Activated CD4-positive, alpha-beta T cell treated with anti-CD3 and anti-CD28 coated beads for 36 hours (primary cell): ENCODE measurements at places on chromosomes 11 and 22. TPM values are rescaled to one million over a fixed set of nuclear protein-coding genes. Genes with fewer than 3 reads are reported as not detected.

DNA sequence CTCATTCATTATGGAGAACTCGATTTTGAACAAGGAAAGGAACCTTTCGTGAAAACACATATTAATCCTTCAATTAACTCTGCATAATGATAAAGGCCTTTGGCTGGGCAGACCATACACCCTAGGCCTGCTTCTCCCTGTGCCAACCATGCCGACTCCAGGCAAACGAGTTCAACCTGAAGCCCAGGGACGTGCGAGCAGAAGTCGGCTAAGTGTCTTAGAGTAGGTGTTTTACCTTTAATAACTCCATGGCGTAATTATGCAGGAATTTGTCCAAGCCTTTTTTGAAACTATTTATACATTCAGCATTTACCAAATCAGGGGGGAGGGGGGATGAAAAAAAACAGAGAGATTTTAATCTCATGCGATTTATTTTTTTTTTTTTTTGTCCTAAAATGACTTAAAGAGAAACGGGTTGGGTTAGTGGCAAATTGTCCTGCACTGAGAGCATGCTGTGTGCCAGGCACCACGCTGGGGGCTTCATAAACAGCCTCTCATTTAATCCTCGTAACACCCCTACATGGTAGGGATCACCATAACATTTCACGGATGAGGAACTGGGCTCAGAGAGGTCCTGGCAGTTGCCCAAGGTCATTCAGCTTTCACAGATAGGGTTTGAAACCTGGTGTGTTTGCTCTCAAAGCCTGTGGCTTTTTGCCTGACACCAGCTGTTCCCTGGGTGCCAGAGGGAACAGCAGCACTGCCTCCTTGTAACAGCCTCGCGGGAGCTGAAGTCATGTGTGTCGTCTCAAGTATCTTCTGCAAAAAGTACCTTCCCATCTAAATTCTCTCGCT lies 423.9 kb downstream of the MN1 start:
- DNase-seq = no peak

- DNase-seq = no peak
Measured at GRCh38 chr11:109956124-109956793, 136.9 kb upstream of the ZC3H12C start.

Gene PTGDR2
- total RNA-seq = 0.18 TPM

Gene BDNF
- total RNA-seq = not detected

GRCh38 chr11:65261591-65262380 lies at the start of gene POLA2:
Gene POLA2 (plus strand): TSS chr11:65261962. CDS start chr11:65262293, 331 bp downstream.
- peak; percentile 98 for DNase-seq

Gene TNNI2
- total RNA-seq = not detected

- no peak for DNase-seq
Measured at GRCh38 chr22:42321908-42322561, 51.6 kb upstream of the TCF20 start.

GRCh38 chr11:105734426-105734825 lies 124.6 kb downstream of the GRIA4 start:
- DNase-seq = no peak

- DNase-seq = no peak
Measured at GRCh38 chr22:42910221-42910942, 53.3 kb upstream of the ARFGAP3 start.

Gene SFI1
- 234 TPM for total RNA-seq

Gene PIH1D2
- total RNA-seq = 0.57 TPM

Gene MAPK8IP2
- total RNA-seq = 0.14 TPM

DNA sequence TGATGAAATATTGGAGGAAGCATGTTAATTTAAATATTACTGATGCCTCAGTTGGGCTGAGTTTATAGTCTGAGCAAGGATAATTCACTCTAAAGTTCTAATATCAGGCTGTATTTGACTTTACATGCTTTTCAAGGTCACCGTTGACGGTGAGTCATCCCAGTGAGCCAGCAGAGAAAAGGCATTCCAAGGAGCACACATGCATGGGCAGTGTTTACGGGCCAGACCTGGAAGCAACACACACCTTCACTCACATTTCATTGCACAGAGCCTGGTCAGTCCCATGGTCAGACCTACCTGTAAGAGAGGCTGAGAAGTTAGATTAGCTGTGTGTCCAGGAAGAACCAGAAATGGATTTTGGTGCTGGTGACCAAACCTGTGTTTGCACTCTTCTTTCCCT lies 53.5 kb downstream of the COMMD9 start:
- DNase-seq = no peak

GRCh38 chr11:84714316-84714780 lies 912.8 kb downstream of the DLG2 start:
- DNase-seq = peak; percentile 71

DNA sequence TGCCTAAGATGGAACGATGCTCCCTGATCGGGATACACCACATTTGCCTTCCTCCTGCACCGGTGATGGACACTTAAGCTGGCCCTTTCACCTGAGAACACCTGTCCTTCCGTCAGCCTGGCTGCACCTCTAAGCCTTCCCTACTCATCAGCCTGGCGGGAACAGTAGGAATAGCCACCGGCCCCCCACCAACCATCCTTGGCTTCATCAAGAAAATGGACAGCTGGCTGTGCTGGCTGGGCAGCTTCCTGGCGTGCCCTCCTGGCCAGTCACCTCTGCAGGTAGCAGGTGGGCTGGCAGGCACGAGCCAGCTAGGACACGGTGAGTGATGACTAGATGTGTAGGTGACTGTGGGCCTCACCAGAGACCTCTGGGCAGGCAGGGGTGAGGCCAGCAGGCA lies 142.8 kb downstream of the CTTN start:
- no peak for DNase-seq

Gene PATE4
- not detected for total RNA-seq

GRCh38 chr11:68903288-68904247 lies at the start of the genes IGHMBP2 and MRPL21:
Gene IGHMBP2 (plus strand): TSS chr11:68903891. CDS start chr11:68903953, 62 bp downstream.
Gene MRPL21 (minus strand): TSS chr11:68903832. CDS start chr11:68903810, 22 bp downstream.
- peak; percentile 93 for DNase-seq

- no peak for DNase-seq
Measured at GRCh38 chr22:39360674-39361413, 11.1 kb downstream of the SYNGR1 start.

Gene NAALADL1
- 13.6 TPM for total RNA-seq

GRCh38 chr11:131033151-131033651 lies 116.9 kb upstream of the SNX19 start:
- DNase-seq = no peak

DNA sequence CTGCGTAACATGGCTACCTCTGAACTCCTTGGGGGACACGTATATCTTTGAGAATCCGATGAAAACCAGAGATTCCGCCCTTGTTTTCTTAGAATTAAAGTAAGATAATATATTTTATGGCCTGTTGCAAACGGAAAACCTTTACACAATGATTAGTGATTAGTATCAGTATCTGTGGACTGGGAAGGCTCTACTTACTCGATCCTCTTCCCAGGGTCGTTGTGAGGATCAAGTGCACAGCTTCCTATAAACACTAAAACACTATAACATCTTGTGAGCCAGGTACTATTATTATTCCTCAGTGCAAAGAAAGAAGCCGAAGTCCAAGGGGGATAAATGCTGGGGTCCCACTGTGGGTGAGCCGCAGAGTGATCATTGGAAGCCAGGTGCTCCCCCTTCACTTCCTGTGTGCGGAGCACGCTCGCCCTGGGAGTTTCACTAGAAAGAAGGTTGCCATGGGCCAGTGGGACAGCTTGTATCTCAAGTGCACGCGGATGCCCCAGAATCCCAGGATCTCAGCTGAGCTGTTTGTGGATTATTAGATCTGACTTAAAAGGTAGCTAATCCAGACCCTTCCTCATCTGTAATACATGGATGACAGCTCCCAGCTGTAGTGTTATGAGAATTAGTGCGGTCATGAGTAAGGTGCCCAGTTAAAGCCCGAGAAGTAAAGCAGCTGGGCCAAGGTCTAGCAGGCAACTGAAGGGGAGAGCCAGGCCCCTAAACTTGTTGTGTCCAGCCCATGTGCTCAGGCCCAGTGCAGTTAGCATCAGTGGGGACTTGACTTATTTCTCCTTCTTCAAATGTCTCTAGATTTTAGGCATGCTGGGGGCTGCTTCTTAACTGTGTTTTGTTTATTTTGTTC lies 839 bp downstream of the CBY1 start:
- peak; percentile 68 for DNase-seq

DNA sequence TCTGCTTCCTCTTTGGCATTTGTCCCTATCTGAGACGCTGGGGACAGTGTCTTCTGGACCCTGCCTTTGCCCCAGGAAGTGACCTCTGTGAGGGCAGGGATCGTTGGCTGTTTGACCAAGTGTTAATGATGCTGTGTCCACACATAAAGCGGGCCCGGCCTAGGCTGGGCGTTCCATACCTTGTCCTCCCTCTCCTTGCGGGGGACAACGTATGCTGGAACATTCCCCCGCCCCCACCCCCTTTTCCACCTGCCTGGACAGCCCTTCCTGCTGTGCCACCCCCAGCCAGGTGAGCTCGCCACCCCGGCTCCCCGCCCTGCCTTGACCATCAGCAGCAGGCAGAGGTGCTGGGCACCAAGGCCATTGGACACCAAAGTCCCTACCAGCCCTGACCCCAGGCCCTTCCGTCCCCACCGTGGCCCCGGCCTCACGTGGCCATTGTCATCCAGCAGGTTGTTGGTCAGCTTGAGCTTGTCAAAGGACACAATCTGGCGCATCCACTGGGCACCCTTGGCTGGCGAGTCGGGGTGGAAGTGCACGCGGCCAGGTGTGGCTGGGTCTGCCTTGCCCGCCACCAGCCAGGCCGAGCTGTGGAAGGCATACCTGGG lies 4.1 kb upstream of the NUDT8 start:
- DNase-seq = no peak

Gene MUC15
- not detected for total RNA-seq
